ENCODE measurements at places on chromosomes 7 and 10. TPM values are rescaled to one million over a fixed set of nuclear protein-coding genes. Genes with fewer than 3 reads are reported as not detected.
A peak's percentile ranks its signal among the peaks of the same experiment; 100 is the strongest.

DNA sequence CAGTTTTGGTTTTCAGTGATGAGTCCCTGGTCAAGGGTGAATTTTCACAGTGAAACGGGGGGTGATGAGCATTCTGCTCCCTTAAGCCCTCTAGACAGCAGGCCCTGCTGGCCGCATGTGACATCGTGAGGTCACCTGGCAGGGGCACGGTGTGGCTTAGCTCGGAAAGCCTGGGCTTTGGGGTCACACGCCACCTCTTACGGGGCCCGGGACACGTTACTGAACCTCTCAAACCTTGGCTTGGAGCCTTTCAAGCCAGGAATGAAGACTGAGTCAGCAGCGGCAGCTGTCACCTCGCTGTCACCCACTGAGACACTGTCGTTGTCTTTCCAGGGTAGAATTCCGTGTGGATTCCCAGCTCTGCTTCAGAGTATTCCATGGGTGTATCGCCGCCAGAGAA lies 4.1 kb downstream of the GET4 start:
- peak overlapping the region; percentile 68 for H3K27ac ChIP-seq
- no peaks in the 10 kb centered on the region for H3K27me3 ChIP-seq
- H3K36me3 ChIP-seq, result no peaks in the 10 kb centered on the region

DNA sequence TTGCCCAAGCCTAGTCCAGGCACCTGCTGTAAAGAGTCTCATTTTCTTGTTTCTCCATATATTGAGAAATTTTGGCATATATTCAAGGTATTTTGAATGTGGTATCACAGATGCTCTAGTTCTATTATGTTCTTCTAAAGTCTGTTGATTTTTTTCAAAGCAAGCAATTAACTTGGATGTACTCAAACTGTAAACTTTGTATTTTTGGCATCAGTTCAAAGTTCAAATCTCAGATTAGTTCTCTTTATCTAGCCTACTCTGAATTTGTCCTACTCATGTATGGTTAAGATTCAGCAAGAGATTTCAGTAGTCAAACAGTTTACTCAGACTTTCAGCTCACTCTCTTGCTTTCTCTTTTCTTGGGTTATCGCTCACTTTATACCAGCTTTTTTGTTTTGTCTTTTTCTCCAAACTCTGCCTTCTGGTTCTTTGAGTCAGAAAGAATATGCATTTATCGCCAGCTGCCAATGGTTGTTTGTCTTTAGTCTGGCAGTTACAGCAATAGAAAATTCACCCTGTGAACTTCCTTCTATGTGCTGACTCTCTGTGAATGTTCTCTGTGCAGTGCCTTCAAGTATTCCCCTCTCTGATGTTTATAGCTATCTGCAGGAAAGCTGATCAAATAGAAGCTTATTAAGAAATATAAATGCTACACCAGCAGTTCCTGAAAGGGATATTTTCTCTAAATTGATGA lies 56.0 kb downstream of the ANKRD7 start:
- no peaks in the 10 kb centered on the region for H3K27me3 ChIP-seq
- H3K4me1 ChIP-seq, result no peaks in the 10 kb centered on the region
- H3K36me3 ChIP-seq, result no peaks in the 10 kb centered on the region
- no peak overlapping the region for H3K27ac ChIP-seq
- no peak overlapping the region for H3K4me3 ChIP-seq

DNA sequence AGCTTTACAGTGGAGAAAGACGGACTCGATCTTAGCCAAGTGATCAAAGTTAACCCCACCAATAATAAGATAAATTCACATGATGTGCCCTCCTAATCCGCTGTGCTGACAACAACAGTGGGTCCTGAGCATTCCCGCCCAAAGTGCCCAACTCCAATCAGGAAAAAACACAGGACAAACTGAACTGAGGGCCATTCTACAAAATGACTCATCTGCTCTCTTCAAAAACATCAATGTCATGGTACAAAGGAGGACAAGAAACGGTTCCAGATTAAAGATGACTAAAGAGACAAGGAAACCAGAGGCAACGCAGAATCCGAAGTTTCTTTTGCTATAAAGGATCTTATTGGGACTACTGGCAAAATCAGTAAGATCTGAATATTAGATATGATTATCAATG lies 79.4 kb downstream of the CTBP2 start:
- no peak overlapping the region for H3K4me3 ChIP-seq
- no peaks in the 10 kb centered on the region for H3K27me3 ChIP-seq
- peak overlapping the region; percentile 89 for H3K27ac ChIP-seq
- DNase-seq, result no peak
- no peaks in the 10 kb centered on the region for H3K4me1 ChIP-seq

- H3K36me3 ChIP-seq, result no peaks in the 10 kb centered on the region
- no peaks in the 10 kb centered on the region for H3K27me3 ChIP-seq
- H3K4me1 ChIP-seq, result no peaks in the 10 kb centered on the region
- DNase-seq, result no peak
- H3K4me3 ChIP-seq, result no peak overlapping the region
- H3K27ac ChIP-seq, result no peak overlapping the region
Measured at GRCh38 chr7:138755331-138755747, 42.5 kb upstream of the TMEM213 start.

GRCh38 chr7:7527047-7527446 lies 8.6 kb downstream of the COL28A1 start:
- H3K4me3 ChIP-seq, result no peak overlapping the region
- H3K4me1 ChIP-seq, result no peaks in the 10 kb centered on the region
- DNase-seq, result no peak
- H3K36me3 ChIP-seq, result no peaks in the 10 kb centered on the region
- no peak overlapping the region for H3K27ac ChIP-seq
- H3K27me3 ChIP-seq, result no peaks in the 10 kb centered on the region

GRCh38 chr7:148708026-148708885 lies 9.6 kb downstream of the CUL1 start:
- H3K27ac ChIP-seq, result no peak overlapping the region
- peaks cover 76% of the 10 kb centered on the region for H3K4me1 ChIP-seq
- H3K36me3 ChIP-seq, result no peaks in the 10 kb centered on the region
- DNase-seq, result no peak
- no peak overlapping the region for H3K4me3 ChIP-seq
- H3K27me3 ChIP-seq, result no peaks in the 10 kb centered on the region

GRCh38 chr10:11193001-11193551 lies 175.4 kb downstream of the CELF2 start:
- H3K27ac ChIP-seq, result peak overlapping the region; percentile 78
- H3K4me3 ChIP-seq, result no peak overlapping the region
- H3K27me3 ChIP-seq, result no peaks in the 10 kb centered on the region
- DNase-seq, result no peak

DNA sequence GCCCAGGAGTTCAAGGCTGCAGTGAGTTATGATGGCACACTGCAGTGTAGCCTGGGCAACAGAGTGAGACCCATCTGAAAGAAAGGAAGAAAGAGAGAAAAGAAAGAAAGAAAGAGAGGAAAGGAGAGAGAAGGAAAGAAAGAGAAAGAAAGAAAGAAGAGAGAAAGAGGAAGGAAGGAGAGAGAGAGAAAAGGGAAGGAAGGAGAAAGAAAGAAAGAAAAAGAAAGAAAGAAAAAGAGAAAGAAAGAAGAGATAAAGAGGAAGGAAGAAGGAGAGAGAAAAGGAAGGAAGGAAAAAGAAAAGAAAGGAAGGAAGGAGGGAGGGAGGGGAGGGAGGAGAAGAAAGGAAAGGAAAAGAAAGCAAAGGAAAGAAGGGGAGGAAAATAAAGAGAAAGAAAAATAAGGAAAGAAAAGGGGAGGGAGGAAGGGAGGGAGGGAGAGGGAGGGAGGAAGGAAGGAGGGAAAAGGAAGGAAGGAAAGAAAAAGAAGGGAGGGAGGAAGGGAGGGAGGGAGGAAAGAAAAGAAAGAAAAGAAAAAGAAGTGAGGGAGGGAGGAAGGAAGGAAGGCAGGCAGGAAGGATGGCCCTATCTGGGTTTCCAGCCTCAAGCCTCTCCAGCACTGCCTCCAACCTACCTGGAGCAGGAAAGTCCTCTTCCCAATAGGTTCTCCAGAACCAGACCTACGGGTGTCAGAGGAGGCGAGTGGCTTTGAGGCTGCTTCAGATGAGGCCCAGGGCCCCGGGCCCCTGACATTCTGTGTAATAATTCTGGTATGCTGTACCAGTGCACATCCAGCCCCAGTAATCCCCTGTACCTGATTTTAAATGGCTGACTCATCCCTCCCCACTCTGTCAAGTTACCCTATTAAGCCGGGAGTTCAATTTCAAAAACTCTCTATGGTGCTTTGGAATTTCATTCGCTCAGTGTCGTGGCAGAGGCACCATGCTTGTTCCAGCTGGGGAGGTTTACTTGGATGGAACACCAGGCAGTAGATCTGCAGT lies 6.8 kb upstream of the PARD3 start:
- no peak for DNase-seq
- peaks cover under 1% of the 10 kb centered on the region for H3K4me1 ChIP-seq
- no peaks in the 10 kb centered on the region for H3K27me3 ChIP-seq
- H3K27ac ChIP-seq, result no peak overlapping the region
- no peaks in the 10 kb centered on the region for H3K36me3 ChIP-seq
- no peak overlapping the region for H3K4me3 ChIP-seq

CC2D2B gene
- total RNA-seq, result 0.98 TPM

Data from right atrium auricular region (tissue), 2 donors.